ENCODE measurements at places on chromosomes 13 and 19. TPM values are rescaled to one million over a fixed set of nuclear protein-coding genes. Genes with fewer than 3 reads are reported as not detected.

- DNase-seq, result no peak
Observed at GRCh38 chr19:925087-925525, 729 bp upstream of the ARID3A start.

DNA sequence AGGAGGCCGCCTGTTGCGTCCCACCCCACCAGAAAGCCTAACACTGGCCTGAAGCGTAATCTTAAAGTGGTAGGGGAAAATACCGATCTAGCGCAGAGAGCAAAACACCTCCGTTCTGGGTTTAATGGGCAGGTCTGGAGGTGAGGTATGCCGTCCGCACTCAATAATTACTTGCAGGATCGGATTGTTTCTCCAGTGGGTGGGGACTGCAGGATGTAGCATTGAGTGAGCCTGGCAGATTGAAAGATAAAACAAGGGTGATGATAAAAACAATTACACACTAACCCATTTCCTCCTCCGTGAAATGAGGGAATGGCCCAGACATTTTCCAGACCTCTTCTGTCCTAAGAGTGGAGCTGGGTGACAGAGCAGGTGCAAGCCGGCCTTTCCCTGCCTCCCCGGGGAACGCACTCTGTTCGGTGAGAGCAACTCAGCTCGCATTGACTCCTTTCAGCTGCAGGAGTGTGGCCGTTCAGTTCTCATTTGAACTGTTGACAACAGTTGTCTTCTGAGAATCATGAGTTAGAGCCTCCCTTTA lies 110.2 kb upstream of the DOCK9 start:
- no peak for DNase-seq

GRCh38 chr19:46251416-46251815 lies 21.9 kb downstream of the IGFL1 start:
- no peak for DNase-seq

DNA sequence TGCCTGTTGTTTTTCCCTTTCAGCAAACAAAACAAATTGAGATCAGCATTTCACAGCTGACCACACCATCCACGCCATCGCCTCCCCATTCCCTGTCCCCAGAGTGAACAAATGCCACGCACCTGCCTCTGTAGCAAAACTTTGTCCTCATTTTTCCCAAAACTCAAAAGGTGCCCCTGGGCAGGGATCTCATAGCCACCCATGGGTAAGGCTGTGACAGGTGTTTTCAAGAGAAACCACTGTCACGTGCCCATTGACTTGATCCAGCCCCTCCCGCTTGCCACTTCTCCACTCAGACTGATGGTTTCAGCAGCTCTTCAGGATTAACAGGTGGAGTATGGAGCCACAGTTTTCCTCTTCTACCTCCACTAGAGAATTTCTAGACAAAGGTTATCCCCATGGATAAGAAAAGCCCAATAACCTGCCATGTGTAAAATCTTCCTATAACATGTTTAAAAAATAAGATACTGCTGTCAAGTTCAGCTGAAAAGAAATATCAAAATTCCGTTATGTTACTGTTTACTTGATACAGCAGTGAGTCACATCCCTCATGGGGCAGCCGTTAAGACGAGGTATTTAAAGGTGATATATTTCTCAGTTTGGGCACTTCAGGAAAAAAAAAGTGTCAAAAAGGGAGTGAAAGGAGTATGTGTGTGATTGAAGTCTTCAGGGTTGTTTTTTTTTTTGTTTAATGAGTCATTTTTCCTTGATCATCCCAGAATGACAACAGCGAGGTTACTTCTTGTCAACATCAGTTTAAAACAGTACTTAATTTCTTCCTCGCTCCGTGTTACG lies 63.5 kb upstream of the GPR183 start:
- DNase-seq, result no peak

- DNase-seq, result no peak
Observed at GRCh38 chr13:41552031-41552430, 94.7 kb downstream of the RGCC start.

GRCh38 chr13:43880214-43880855 lies 631 bp downstream of the LACC1 start:
- no peak for DNase-seq

Gene QPCTL
- total RNA-seq, result 9.0 TPM

- DNase-seq, result no peak
Observed at GRCh38 chr19:6099599-6099998, 10.7 kb downstream of the RFX2 start.

Gene ZNF714
- 51.5 TPM for total RNA-seq

Gene SIGLEC5
- total RNA-seq, result not detected

Gene LRRC4B
- total RNA-seq, result 1.0 TPM

Gene ANGPTL4
- total RNA-seq, result 0.77 TPM

- DNase-seq, result no peak
Observed at GRCh38 chr19:13382633-13382938, 123.7 kb downstream of the CACNA1A start.

DNA sequence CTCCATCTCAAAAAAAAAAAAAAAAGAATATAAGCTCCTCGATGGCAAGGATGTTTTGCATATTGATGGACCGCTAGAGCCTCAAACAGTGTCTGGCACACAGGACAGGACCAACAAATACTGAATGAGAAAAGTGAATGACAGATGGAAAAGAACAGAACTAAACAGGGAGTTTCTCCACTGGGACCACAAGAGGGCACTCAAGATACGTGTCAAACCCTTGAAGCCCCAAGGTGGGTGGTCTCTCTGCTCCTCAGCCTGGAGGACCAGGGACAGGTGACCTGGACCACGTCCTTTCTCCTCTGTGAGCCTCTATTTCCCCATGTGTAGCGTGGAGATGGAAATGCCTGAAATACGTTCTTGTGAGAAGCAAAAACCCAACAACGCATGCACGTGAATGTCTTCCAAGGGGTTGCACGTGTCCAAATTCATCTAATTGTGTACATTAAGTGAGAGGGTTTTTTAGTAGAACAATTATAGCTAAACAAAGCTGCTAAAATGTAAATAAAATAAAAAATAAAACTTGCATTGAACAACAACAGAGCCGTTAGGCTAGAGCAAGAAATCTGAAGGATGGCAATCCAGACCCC lies 5.7 kb upstream of the CDC42EP5 start:
- DNase-seq, result no peak

Gene PDE4A
- 0.87 TPM for total RNA-seq

DNA sequence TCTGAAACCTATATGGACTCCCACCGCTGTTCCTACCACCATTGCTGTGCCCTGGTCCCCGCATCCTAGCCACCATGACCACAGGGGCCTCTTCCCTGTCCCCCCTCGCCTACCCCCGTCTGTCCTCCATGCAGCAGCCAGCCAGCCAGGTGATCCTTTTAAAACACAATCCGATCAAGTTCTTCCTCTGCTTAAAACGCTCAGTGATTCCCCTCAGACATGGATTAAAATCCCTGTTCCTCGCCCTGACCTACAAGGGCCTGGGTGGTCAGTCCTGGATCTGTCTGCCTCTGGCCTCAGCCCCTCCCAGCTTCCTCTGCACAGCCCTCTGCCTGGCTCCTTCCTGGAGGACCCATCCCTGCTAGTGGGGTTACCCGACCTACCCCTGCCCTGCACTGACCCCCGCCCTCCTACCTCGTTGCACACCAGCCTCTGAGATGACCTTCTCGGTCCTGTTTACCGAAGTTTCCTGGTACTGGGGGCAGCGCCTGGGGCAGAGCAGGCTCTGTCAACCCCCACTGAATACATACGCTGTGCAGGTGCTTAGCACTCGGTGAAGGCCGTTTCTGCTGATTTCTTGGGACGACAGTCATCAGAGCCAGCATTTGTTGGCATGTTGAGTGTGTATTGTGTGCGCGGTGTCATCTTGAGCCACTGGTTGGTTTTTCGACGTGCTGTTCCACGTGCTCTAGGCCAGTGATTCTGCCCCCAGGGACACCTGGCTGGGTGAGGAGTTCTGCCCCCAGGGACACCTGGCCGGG lies 14.7 kb upstream of the LENG8 start:
- no peak for DNase-seq

- DNase-seq, result no peak
Observed at GRCh38 chr13:36788276-36788675, 30.7 kb upstream of the RFXAP start.

Gene RYR1
- 1.4 TPM for total RNA-seq

DNA sequence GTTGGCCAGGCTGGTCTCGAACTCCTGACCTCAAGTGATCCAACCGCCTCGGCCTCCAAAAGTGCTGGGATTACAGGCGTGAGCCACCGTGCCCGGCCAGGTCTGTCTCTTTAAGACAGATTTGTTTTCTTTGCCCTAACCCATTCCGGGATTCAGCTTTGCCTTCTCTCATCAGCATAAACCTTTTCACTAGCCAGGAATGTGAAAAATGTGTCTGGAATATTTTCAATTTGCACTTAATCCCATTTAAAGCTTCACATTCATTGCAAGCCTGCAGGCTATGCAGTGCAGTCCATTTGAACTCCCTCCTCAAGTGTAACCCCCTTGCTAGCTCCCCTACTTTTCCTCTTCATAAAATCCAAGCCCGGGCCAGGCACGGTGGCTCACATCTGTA lies 880 bp upstream of the TMEM160 start:
- DNase-seq, result no peak

DNA sequence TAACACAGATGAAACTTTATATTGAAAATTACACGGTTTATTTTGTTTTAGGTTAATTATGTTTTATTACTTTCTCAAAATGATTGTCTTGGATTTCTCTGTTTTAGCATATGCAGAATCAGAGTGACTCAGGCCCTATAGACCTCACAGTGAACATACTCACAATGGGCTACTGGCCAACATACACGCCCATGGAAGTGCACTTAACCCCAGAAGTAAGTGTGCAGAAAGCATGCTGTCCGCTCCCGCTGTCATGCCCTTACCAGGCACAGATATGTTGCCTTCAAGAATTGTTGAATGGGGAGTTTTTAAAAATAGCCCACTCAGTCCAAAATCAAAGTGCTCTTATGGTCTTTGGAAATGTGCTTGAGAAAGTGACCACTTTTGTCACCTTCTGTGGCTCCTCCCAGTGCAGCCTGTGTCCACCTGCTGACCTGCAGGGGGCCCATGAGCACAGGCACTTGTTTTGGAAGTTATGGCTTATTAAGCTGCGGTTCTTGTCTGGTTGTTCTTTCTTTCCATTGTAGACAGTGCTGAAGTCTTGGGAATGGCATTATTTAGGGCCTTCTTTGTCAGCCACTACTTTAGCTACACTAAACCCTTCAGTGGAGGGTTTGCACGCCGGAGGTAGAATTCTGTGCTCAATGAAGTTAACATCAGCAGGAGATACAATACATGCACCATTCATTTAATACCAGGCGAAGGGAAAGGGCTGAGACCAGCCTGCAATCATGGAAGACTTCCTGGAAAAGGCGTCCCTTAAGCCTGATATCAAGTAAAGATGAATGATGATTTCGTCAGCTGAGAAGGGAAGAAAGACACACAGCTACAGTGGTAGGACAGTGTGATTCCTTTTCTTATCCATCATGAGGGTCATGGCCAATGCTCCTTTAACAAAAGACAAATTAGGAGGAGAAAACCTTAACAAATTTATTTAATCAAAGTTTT lies 36.7 kb downstream of the CUL4A start:
- DNase-seq, result no peak

DNA sequence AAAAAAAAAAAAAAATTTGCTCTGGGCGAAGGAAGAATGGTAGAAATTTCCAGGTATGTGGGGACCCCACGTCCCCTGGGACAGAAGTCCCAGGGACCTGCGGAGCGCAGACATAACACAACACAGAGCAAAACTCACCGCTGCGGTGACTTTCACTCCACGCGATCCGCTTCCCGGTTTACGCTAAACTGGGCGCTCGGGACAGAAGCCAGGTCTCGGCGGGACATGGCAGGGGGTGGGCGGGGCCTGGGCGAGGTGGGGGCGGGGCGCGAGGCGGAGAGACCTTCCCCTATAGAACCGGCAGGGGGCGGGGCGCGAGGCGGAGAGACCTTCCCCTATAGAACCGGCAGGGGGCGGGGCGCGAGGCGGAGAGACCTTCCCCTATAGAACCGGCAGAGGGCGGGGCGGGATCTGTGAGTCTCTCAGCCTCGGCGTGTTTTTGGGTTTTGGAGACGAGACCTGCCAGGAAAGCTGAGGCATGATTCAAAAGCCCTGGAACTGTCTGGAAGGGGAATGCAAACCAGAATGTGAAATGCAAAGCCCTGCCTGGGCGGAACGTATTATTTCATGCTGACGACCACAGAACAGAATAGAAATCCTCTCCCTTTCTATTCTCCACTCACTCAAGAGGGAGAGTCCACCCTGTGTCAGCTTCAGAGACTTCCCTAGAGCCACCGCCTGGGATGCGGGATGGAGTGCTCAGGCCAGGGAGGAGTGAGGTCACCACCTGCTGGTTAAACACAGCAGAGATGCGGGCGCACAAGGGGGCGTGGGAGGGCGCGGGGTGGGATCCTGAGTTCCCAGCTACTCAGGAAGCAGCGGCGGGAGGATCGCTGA lies 20.2 kb upstream of the ERVV-1 start:
- peak; percentile 89 for DNase-seq

DNA sequence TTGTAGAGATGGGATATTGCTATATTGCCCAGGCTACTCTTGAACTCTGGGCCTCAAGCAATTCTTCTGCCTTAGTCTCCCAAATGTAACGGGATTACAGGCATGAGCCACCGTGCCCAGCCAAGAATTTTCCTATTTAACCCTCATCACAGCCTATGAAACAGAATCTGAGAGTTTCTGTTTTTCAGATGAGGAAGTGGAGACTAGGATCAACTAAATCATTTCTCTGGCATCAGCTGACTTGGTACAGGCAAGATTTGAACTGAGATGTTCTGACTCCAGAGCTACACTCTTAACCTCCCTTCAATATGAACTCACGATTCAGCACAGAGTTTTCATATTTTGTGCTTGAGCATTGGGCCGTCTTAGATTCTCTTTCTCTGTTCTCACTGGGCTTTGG lies 8.1 kb downstream of the ZNF460 start:
- DNase-seq, result no peak

- peak; percentile 38 for DNase-seq
Observed at GRCh38 chr19:16325641-16326400, 1.2 kb downstream of the KLF2 start.

DNA sequence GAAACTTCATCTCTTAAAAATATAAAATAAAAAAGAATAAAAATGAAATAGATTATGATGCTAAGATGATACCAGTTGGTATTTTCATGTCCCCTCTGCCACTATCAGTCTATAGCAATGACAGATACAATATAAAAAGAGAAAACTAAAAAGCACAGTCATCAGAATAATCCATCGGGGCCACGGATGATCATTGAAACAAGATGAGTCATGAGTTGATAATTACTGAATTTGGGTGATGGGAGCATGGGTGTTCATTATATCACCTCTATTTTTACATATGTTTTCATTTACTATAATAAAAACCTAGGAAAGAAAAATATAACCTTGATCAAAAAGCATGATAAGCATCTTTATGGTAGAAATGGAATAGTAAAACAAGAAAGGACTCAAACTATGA lies 41.1 kb downstream of the PIBF1 start:
- DNase-seq, result no peak

- no peak for DNase-seq
Observed at GRCh38 chr13:111392486-111392885, 72.0 kb downstream of the TEX29 start.

DNA sequence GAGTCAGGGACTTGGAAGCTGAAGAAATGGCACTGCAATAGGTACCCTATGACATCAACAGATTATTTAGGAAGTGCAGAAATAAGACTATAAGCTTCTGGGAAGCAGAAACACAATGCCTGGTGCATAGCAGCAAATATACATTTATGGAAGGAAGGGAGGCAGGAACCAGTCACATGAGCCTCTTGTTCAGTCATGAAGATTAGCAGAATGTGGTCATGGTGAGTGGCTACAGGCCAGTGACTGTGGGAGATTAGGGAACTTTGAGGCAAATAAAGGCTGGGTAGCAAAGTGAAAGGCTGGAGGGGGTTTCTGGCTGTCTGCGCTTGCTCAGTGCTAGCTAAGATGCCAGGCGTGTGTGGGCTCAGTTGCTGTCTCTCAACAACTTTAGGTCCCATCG lies 96.3 kb downstream of the EPSTI1 start:
- DNase-seq, result no peak

Gene IL17D
- total RNA-seq, result 6.3 TPM

GRCh38 chr13:66558506-66558905 lies 671.6 kb downstream of the PCDH9 start:
- DNase-seq, result no peak

Data from progenitor cell of endocrine pancreas (in vitro differentiated cells).